ENCODE measurements at places on chromosomes 12 and 14. TPM values are rescaled to one million over a fixed set of nuclear protein-coding genes. Genes with fewer than 3 reads are reported as not detected.

- no peak for DNase-seq
Observed at GRCh38 chr12:1093166-1093751, 102.2 kb downstream of the ERC1 start.

The CCDC197 gene
- total RNA-seq = not detected

The CLEC2B gene
- 3.6 TPM for total RNA-seq

GRCh38 chr12:119391673-119392072 is 57.1 kb downstream of the CCDC60 start:
- DNase-seq = no peak

GRCh38 chr14:49052521-49052920 is 533.7 kb downstream of the RPS29 start:
- DNase-seq = no peak

GRCh38 chr12:15638231-15638630 is 151.0 kb downstream of the EPS8 start:
- DNase-seq = no peak

DNA sequence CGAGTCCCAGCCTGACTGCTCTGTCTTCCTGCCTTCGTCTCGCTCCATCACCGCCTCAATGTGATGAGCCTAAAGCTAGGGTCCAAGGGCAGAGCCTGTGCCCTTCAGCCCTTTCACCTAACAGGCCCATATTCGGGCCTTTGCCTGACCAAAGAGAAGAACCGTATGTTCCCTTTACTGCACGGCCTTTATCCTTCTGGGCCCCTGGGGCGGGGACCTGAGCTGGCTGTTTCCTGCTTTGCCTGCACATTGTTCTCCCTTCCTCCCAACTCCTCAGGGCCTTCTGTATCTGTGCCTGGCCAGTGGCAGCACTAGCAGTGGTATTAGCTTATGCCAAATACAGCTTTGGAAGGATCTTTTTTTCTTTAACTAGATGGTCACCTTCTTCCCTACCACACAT is 8.5 kb upstream of the MYL6B start:
- peak; percentile 64 for DNase-seq

The CRIP1 gene
- total RNA-seq = 56.0 TPM

GRCh38 chr14:92490239-92490959 is 23.2 kb upstream of the RIN3 start:
- DNase-seq = no peak

GRCh38 chr14:49173765-49174373 is 412.3 kb downstream of the RPS29 start:
- DNase-seq = no peak

- no peak for DNase-seq
Observed at GRCh38 chr12:47711448-47711847, 5.6 kb upstream of the RPAP3 start.

Measured in heart left ventricle (tissue), 16 donors.